ENCODE measurements at places on chromosomes 13 and 19.

- no peak for DNase-seq
These were observed 17.1 kb downstream of the DPF1 start for GRCh38 chr19:38206928-38207327.

DNA sequence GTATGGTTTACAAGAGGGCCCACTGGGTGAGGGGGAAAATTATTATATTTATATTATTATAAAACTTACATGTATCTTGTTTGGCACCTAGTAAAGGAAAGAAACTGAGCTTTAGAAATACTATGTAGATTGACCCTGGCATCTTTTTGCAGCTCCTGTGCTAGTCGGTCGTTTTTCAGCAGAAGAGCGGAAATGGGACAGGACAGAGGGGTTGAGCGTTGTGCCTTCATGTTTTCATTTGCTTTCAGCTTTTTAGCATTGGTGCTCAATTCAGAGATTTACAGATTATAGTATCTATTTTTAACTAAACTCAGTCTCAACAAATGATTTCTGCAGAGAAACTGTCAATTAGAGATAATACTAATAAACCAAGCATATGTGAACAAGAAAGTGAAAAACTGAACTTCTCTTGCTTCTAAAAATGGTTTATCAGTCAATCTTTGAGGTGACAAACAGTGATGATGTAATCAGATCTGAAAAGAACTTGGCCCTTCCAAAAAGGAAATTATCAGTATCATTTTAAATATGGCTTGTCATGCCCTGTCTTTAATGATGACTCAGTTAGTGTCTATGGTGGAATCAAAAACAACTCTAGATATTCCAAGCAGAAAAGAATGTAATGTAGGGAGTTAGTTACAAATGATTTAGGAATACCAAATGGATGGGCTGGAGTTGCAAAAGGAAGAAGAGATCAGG is 56.9 kb upstream of the KCTD4 start:
- DNase-seq, result no peak

DNA sequence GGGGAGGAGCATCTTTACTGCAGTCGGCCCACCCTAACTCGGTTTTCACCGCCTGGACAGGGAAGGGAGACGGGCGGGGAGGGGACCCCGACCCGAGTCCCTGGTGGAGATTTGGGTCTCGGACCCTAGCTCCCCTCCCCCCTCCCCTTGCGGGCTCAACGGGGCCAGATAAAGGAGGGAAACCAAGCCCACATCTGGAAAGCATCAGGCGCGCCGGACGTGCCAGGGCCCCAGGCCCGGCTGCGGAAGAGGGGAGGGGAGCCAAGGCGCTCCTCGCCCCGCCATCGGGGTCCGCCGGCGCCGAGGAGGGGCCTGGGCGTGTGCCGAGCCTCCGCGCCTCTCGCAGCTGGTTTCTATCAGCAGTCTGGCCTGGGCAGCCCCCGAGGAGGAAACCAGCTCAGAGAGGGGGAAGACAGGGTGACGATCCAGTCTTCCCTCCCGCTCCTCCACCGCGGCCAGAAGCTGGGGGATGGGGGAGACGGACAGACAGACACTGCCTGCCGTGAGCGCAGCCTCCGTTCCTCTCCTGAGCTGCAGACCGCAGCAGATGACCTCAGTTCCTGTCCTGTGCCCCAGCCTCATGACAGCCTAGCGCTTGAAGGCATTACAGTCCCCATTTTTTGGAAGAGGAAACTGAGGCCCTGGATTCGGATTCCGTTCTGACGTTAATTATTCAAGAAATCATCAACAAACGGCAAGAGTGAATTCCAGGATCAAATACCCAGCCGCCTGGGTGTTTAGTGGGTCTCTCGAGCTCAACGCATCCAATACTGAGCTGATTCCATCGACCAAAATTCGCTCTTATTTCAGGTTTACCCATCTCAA is 3.6 kb upstream of the GNG8 start:
- no peak for DNase-seq

DNA sequence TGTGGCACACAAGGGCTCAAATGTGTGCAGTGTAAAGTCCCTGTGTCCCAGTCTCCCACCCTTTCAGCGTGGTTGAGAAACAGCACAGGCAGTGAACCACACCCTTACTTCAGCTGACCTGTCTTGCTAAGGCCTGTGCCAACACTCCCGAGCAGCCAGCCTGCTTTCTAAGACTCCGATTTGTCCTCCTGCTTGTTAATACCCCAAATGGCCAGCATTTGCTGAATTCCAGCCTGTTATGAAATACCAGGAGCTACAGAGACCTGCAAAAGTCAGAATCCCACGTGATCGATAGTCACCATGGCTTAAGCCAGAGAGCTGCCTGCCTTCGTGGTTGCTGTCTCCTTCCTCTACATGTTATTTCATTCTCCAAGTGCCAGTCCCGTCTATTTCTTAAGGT is 200.5 kb downstream of the FGF9 start:
- DNase-seq, result no peak

DNA sequence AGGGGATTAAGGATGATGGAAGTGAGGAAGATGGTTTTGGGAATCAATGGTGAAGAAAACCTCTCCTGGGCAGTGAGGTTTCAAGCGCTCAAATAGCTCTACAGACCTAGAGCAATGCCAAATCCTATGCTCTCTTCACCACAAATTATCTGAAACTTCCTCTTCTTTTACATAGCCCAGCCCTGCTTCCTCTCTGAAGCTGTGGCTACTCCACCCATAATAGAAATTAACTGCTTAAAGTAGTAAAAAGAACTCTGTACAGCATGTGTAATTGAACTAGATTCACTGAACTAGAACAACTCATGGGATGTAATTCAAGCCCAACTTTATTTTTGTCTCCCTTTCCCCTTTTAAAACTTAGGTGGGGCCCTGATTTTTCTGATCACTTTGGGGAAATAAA is 20.4 kb upstream of the IFT88 start:
- no peak for DNase-seq

GRCh38 chr13:48181482-48182145 is 51.4 kb upstream of the ITM2B start:
- no peak for DNase-seq

GRCh38 chr19:47081095-47081494 is 32.5 kb downstream of the ZC3H4 start:
- no peak for DNase-seq

DNA sequence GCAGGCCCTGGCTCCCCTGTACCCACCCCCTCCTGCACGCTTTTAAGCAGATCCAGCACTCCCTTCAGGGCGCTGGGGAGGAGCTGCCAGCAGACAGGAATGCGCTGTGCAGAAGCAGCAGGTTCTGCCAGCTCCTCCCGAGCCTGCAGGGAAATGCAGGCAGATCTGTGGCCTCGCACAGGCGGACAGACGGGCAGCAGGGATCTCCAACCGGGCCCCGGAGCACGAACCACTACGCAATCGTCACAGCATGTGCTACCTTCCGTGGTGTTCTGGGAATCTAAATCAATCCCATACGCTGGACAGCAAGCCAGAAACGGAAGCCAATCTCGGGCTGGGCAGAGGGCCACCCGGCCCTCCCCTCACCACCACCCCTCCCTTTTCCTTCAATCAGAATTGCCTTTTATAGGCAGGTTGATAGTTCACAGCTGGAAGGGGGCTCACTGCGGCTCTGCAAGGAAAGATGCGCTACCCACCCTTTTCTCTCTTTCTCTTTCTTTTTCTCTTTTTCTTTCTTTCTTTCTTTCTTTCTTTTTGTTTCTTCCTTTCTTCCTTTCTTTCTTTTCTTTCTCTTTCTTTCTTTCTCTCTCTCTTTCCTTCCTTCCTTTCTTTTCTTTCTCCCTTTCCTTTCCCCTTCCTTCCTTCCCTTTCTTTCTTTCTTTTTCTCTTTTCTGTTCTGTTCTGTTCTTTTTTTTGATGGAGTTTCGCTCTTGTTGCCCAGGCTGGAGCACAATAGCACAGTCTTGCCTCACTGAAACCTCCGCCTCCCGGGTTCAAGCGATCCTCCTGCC is 99.9 kb downstream of the GNG7 start:
- DNase-seq, result no peak

- no peak for DNase-seq
These were observed 15.7 kb downstream of the FEM1A start for GRCh38 chr19:4807188-4807587.

GRCh38 chr13:35855531-35856019 is 275.6 kb downstream of the DCLK1 start:
- DNase-seq, result no peak

GRCh38 chr13:81395368-81395767 is 1054.4 kb upstream of the SPRY2 start:
- DNase-seq, result no peak

- DNase-seq, result no peak
These were observed 20.4 kb downstream of the CYP2F1 start for GRCh38 chr19:41134616-41135015.

GRCh38 chr13:65638572-65639168 is 1591.5 kb downstream of the PCDH9 start:
- no peak for DNase-seq

- DNase-seq, result no peak
These were observed 9.9 kb downstream of the MYDGF start for GRCh38 chr19:4660181-4660791.

GRCh38 chr13:40464337-40465014 is 202.0 kb downstream of the FOXO1 start:
- DNase-seq, result no peak

DNA sequence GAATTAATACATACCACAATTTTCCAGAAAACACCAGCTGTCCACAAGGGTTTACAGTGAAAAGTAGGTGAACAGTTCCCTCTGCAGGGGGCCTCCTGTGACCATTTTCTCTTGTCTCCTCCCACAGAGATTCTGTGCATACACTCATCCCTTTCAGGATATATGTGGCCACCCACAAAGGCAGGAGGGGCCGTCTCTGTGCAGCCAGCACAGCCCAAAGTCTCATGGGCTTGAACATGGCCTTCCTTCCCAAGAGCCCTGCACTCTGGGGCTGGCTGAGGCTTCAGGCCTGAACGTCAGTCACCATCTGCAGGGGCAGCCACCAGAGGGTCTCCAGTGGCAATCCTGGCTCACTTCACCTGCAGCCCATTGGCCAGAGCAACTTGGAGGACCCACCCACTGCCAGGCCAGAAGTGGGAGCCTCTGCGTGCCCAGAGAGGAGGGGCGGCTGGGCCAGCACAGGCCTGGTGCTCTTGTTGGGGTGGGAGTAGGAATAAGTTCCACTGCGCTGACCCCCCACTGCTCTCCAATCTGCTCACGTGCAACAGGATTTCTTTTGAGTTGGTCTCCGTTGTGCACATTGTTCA is 25.1 kb downstream of the TMEM161A start:
- DNase-seq, result no peak

- DNase-seq, result no peak
These were observed 12.1 kb upstream of the URAD start for GRCh38 chr13:28000567-28000966.

DNA sequence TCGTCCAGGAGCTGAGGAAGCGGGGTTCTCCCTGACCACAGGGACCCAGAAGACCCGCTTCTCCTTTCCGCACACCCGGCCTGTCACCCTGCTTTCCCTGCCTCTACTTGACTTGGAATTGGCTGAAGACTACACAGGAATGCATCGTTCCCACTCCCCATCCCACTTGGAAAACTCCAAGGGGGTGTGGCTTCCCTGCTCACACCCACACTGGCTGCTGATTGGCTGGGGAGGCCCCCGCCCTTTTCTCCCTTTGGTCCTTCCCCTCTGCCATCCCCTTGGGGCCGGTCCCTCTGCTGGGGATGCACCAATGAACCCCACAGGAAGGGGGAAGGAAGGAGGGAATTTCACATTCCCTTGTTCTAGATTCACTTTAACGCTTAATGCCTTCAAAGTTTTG is 18.9 kb downstream of the VASP start:
- DNase-seq, result no peak

- DNase-seq, result no peak
These were observed 46.9 kb downstream of the FGF9 start for GRCh38 chr13:21717817-21718216.

- DNase-seq, result no peak
These were observed 68.3 kb upstream of the RXFP2 start for GRCh38 chr13:31670831-31671617.

DNA sequence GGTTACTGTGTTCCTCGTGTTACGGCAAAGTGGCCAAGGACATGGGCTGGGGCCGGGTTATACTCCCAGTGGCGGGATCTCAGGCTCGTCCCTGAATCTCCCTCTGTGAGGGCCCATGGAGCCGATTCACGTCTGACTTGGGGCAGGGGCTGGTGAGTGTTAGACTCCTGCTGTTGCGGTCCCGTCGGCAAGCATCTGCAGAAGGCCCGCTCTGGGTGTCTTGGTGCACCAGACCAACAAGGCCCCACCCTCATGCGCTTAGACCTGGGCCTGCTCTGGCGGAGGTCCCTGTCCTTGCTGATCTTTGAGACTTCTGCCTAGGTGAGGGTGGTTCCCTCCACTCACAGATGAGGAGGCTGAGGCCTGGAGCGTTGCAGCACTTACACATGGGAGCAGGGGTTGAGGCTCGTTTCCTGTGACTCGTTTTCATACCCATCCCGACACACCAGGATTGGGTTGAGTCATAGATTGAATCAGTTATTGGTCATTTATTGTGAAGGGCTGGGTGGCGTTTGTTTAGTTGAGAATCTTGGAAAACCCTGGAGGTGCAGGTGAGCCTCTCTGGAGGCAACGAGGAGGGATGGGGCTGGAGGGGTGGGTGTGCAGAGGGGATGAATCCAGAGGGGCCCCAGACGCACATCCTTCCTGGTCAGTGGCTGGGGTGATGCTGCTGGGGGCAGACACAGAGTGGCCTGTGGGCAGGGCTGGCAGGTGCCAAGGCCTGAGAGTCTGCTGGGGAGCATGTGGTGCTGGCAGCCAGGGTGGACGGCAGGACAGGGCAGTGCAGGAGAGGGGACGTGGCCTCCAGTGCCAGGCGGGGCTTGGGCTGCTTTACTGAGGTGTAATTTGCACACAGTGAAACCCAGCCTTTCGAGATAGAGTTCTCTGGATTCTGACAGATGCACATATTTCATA is 4.6 kb downstream of the EPN1 start:
- DNase-seq, result no peak

GRCh38 chr19:28329429-28329828 is 883.5 kb downstream of the UQCRFS1 start:
- no peak for DNase-seq

- DNase-seq, result no peak
These were observed 240.5 kb downstream of the IRS2 start for GRCh38 chr13:109545931-109546330.

DNA sequence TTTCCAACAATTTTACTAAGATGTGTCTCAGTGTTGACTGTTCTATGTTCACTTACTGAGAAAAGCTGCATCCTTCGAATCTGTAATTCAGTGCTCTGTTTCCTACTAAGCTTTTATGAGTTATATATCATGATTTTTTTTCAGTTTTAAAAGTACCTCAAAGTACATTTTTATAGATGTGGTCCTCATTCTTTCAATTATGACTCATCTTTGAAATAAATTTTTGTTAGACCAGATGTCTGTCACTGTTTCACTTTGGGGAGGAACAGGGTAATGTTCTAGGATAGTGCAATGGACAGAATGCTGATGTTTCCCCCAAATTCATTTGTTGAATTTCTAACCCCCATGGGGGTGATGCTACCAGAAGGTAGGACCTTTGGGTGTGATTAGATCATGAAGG is 74.8 kb downstream of the NALCN start:
- no peak for DNase-seq

Data from stimulated activated CD4-positive, alpha-beta T cell treated with anti-CD3 and anti-CD28 coated beads, Interleukin-1b, Interleukin-23, amount 100 ng/mL, for 1 hour (primary cell).